ENCODE measurements at places on chromosomes 5 and 9.

- peak; percentile 70 for DNase-seq
These were observed 6.4 kb upstream of the MEF2C start for GRCh38 chr5:88889189-88890069.

GRCh38 chr9:23573800-23574199 lies 252.2 kb downstream of the ELAVL2 start:
- no peak for DNase-seq

DNA sequence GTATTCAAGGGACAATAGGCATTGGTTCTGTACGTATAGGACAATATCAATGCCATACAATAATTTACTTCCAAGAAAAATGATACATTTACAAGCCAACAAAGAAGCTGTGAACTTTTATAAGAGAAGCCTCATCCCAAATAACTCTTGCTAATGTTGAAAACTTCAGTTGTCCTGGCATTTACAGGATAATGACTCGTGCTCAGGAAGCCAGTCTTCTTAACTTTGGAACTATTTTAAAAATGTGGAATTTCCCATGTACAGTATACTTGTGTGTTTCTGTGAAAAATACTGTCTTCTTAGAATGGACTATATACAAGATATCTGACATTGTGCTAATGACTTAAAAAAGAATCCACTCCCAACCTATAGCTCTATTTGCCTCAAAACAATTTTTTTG lies 1479.3 kb upstream of the CDH9 start:
- no peak for DNase-seq

DNA sequence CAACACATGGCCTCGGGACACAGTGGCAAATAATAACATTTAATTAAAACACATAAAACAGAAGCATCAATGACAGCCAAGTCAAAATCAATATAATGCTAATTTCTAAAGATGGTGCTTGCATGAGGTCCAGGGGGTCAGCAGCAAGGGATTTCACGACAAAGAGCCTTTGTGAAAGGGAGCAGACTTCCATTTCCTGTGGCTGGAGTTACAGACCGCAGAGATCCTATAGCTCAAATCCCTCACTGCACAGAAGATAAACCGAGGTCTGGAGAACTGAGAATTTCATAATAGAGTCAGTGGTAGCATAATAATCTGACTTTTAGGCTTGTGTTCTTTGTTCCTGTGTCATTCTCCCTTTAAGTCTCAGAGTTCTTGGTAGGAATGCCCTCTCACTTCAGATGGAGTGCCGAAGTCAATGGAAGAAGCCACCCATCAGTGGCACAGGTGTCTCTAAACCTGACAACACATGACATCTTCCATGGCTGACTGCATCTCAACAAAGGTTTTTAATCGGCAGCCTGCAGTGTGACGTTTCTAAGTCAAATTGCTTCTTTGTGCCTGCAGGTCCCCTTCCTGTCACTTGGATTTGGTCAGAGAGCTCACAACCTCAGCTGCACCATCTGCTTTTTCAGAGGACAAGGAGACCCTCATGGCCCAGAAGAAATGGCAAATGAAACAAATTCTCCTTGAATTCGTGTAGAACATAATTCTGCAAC lies 67.4 kb downstream of the CARTPT start:
- no peak for DNase-seq

GRCh38 chr5:109186759-109187158 lies 223.0 kb downstream of the PJA2 start:
- DNase-seq, result no peak

DNA sequence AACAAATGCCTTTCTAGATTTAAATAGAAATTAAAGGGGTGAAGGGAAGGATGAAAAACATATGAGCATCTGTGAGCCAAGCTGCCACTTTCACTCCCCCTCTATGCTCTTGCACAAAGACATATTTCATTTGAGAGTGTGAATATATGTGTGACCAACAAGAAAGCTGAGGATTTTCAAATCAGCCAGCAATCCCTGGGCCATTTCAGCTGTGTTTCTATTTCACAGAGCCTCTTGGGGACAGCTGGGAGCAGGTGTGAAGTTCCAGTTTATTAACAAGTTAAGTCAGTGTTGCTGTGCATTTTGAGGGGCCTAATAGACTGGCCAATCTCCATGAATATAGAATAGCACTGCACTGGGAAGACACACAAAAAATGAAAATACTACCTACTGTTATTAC lies 248.7 kb upstream of the RGMB start:
- DNase-seq, result no peak

- peak; percentile 8 for DNase-seq
These were observed 106.5 kb upstream of the LRRTM2 start for GRCh38 chr5:138981586-138981985.

DNA sequence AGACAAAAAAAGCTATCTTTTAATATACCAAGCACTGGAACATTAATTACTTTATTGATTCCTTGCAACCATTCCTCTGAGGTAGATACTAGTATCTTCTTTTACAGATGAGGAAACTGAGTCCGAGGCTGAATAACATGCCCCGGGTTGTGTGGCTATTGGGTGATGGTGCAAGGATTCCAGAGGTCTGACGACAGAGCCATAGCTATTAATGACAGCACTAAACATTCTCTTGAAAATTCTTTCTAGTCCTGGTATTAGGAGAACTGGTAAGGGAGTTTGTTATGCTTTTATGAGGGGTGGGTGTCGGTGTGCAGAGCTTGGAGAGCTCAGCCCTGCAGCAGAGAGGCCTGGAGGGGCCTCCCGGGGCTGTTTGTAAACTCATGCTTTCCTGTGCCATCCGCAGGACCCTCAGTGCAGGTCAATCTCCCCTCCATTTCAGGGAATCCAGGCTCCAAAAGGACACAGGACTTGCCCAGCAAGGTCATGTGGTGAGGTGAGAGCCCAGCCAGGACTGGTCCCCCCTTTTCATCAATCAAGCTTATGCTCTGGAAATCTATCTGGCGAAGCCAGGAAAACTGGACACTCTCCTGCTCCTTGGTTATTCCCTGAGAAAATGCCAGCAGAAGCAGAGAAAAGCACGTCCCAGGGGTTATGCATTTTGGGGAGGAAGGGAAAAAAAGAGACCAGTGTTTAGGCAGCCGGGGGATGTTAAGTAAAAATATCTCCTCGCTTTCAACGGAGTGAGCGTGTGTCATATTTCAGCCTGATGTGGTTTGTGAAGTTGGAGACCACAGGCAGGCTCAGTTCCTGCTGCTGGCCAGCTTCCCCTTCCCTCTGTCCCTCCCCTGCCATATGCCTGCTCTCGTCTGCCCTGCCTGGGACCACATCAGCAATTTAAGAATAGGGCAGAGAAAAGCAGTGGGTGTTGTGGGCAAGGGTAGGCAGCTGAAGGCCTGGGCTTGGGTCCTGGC lies 3.7 kb downstream of the GSN start:
- DNase-seq, result no peak

- DNase-seq, result no peak
These were observed 92.8 kb downstream of the SNX18 start for GRCh38 chr5:54610197-54610944.

DNA sequence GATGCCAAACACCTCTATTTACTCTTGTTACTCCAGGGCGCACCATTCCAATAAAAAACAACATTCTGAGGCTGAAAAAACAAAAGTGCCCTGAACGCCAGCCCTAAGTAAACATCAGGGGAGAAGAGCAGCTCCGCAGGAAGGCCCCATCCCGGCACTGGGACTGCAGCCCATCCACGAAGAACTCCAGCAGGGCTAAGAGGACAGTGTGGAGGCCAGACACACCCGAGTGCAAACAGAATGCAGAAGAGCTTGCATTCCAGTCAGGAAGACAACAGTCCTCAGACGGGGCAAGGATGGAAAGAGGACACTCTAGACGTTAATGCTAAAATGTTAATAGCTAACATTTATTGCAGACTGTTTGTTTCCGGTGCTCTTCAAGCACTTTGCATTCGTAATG lies 33.0 kb downstream of the FAM240B start:
- no peak for DNase-seq

DNA sequence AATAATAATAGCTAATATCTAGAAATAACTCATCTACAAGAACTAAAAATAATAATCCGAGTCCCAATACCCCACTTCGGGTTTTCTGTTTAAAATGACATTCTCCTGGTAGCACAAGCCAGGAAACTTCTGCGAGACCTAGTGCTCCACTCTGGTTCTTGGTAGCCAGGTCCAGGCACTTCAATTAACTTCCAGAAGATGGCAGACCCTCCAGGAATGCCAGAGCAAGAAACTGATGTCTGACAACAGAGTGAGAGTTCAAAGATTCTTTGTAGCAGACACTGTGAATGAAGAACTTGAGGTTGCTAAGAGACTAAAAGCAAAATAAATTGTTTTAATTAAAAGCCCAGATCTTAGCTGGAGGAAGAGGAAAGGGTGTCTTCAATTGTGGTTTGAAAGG lies 1963.3 kb upstream of the CDH9 start:
- peak; percentile 35 for DNase-seq

DNA sequence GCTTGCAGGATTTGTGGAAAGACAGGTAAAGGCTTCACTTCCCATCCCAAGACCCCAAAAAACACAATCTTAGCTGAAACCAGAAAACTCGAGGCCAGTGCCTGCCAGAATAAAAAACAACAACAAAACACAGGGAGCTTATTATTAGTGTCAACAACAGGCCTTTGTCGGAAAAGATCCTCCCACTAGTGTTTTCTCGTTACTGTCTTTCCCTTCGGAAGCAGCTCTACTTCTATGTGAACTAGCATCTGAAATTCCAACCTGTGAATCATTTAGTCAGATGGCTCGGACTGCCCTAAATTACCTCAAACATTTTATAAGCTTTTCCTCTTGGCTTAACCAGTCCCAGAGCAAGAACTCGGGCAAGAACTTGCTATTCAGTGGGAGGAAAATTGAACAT lies 122.2 kb upstream of the GNA14 start:
- no peak for DNase-seq

- peak; percentile 84 for DNase-seq
These were observed at the start of gene JMY for GRCh38 chr5:79235634-79236361. JMY (plus strand) TSS chr5:79236131; CDS start chr5:79236651, 520 bp downstream.

GRCh38 chr9:12640016-12640587 lies 53.1 kb upstream of the TYRP1 start:
- DNase-seq, result no peak

GRCh38 chr5:54756301-54756700 lies 229.1 kb downstream of the ESM1 start:
- DNase-seq, result no peak

- no peak for DNase-seq
These were observed 118.0 kb downstream of the FSTL4 start for GRCh38 chr5:133494232-133494922.

GRCh38 chr5:148763996-148764395 lies 62.4 kb upstream of the ADRB2 start:
- DNase-seq, result no peak

DNA sequence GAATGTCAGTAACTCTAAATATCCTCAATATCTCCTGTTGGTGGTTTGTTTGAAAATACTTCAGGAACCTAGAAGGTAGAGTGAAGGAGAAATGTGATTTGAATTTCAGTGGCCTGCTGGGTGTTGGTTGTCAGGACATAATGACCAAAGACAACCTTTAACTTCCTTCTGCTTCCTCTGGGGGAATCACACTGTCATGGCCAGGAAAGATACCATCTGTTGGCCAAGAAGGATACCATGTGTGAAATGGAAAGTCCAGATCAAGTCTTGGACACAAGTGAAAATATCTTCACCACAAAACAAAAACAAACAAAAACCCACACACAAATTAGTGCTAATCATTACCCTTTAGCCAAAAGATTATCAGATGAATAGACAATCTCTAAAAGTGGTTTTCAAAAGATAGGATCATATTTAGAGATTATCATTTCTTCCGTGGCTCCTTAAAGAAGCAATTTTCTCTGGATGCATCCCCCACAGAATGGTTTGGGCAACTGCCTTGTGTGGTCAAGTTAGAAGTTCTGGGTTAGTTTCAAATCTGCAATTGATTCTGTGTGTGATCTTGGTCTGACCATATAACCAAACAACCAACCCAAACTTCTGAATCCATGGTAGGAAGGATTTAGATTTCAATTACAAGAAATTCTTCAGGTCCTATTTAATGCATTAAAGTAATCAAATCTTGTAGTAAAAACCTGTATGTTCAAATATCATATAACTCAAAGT lies 1.6 kb downstream of the C1QTNF3 start:
- no peak for DNase-seq

GRCh38 chr5:67006500-67006848 lies 190.1 kb downstream of the CD180 start:
- DNase-seq, result no peak

GRCh38 chr9:133116346-133117231 lies 4.5 kb downstream of the RALGDS start:
- DNase-seq, result no peak

DNA sequence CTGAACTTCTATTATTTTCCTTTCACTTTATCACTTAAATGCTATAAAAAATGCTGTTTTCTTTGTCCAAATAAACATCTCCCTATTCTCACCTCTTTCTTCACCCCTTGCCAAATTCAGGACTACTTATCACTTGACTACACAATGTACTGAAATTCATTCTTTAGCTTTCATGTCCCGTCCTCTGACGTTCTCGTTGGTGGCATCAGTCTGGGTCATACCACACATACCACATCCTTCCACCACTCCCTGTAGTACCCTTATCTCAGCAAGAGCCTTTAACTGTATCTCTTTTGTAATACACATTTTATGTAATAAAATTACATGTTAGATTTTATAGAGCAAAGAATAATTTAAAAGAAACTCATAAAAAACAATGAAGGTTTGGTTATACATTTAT lies 231.1 kb upstream of the PAPPA start:
- DNase-seq, result no peak

GRCh38 chr9:3032898-3033297 lies 189.0 kb upstream of the PUM3 start:
- DNase-seq, result no peak

GRCh38 chr5:112127861-112128260 lies 291.2 kb downstream of the EPB41L4A start:
- no peak for DNase-seq

DNA sequence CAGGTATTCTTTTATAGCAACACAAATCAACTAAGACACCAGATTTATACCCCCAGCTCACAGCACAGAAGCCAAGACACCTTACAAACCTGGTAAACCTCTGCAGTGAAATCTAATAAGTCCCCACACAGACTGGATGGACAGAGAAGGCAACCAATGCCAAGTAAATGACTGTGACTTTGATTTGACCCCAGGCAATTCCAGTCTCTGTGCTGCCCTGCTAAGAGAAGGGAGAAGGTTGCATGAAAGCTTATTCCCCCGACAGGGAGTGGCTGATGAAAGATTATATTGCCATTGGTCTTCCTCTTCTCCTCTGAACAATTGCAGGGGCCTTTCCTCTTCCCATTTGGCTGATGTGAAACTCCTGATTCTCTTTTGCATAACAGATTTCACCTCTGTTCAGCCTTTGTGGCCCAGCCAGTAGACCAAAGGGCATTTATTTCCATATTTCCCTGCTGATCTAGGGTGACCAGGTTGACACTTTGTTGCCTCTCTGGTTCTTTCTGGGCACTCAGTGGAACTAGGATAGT lies 107.6 kb downstream of the ADRB2 start:
- no peak for DNase-seq

- DNase-seq, result no peak
These were observed 149.3 kb upstream of the COL5A1 start for GRCh38 chr9:134492281-134492691.

GRCh38 chr9:119436261-119436660 lies 67.0 kb upstream of the BRINP1 start:
- no peak for DNase-seq

- DNase-seq, result no peak
These were observed 27.2 kb downstream of the SLC35A4 start for GRCh38 chr5:140591747-140592372.

GRCh38 chr9:110426052-110426709 lies 88.5 kb upstream of the TXNDC8 start:
- DNase-seq, result no peak
